RKO (cell line): ENCODE measurements at places on chromosomes 7 and 10.

DNA sequence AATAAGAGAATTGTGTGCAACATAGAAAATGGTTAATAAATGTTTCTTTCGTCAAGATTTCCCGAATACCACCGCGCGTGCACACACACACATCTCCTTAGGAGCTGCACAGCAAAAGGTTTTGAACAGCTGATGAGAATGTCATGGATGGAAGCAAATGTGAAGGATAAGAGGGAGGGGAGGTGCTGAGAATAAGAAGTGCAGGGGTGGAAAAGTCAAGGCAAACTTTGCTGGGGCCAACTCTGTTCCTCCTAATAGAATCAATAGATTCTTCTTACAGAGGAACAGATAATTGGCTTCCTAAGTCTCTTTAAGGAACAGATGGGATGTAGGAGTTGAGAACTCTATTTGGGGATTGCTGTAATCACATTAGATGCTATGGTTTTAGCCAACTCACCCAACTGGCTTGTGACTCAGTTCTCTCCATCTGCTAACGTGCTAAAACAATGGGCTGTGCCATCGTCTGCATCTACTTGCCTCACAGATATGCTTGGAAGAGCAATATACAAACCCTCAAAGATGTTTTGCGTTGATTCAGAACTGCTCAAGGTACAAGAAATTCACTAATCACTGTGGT, 408.2 kb upstream of the CELF2 start:
- DNase-seq = no peak

- DNase-seq = no peak
Observed at GRCh38 chr7:141281311-141281710, 207.4 kb downstream of the TMEM178B start.

DNA sequence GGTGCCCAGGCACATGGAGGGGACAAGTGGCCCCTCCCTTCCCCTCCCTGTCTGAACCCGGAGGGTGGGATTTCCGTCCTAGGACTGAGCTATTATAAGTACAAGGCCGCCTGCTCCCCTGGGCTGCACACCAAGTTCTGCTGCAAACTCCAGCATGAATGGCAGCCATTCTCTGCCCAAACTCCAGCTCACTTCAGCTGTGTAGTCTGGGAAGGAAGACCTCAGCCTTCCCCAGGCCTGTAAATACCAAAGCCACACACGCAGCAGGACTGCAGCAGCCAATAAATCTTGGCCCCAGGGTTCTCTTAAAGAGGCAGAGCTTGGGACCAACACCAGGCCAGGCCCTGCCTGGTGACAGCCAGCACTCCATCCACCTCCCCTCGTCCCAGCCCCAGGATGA, 291.3 kb upstream of the ZMIZ1 start:
- no peak for DNase-seq

- DNase-seq = no peak
Observed at GRCh38 chr10:44578271-44578670, 193.4 kb upstream of the CXCL12 start.

GRCh38 chr7:102064361-102065025, 222.2 kb upstream of the SH2B2 start:
- no peak for DNase-seq

DNA sequence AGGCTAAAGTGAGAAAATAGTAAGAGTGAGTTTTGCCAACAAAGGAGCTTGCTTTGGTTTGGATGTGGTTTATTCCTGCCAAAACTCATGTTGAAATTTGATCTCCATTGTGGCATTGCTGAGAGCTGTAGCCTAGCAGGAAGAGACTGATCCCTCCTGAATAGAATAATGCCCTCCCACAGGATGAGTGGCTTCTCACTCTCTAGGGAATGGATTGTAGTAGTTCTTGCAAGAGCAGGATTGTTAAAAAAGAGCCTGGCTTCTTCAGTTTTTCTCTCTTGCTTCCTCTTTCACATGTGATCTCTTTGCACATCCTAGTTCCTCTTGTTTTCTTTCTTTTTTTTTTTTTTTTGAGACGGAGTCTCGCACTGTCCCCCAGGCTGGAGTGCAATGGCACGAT, 34.4 kb downstream of the ASAH2 start:
- no peak for DNase-seq
